Activated CD4-positive, alpha-beta T cell treated with anti-CD3 and anti-CD28 coated beads, Interleukin-2, amount 50 U/mL, for 4 hours (primary cell): ENCODE measurements at places on chromosomes 5 and 9.

DNA sequence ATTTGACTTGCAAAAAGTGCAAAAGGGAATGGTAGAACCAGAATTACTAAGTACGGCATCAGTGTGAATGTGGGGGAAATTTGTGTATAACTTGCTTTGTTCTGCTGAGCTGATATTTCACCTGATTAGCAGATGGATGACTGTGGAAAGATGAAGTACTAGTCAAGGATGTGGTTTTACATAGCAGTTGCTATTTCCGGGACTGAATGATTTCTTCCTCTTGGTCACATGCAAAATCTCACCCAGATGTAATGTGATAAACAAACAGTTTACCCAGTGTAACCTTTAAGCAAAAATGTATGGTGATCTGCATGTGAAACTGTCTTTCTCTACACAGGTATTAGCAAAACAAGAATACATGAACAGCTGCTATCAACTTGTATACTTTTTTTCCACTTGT, 46.1 kb downstream of the DCP2 start:
- no peak for DNase-seq

- no peak for DNase-seq
Measured at GRCh38 chr5:72702881-72703434, 113.5 kb upstream of the TNPO1 start.

DNA sequence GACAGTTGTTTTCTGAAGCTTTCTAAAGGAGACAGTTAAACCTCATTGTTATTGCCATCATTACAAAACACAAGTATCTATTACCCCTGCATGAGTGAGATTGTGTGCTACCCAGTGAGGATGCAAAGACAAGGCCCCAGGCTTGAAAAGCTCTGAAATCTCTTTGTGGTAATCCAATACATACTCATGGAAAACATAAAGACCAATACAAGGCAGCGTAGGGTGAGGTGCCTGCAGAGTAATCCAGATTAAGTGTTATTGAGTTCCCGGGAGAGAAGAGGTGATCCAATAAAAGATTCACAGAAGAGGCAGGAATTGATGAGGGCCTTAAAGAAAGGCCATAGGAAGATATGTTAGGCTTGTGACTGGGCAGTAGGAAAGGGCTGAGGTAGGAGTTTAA, 150.1 kb downstream of the MEF2C start:
- no peak for DNase-seq

- DNase-seq, result peak; percentile 63
Measured at GRCh38 chr5:175696139-175696854, 38.4 kb downstream of the HRH2 start.

DNA sequence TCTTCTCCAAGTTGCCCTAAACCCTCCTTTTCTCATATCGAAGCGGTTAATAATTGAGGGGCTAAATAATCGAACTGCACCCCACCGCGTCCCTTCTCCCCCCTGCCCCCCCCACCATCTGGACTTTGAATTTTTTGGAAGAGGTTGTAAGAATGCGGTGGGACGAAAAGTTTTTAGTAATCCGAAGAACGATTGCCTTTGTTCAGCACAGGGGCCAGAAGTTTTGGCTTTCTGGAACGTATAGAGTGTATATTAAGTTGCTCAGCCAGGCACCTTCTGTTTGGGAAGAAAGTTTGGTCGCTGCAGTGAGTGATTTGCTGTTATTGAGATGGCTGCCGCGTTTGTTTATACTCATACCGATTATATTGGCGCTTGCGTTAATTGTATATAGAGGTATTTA, 518 bp downstream of the ERBIN start:
- DNase-seq, result no peak
